ENCODE measurements at places on chromosomes 5 and 9. TPM values are rescaled to one million over a fixed set of nuclear protein-coding genes. Genes with fewer than 3 reads are reported as not detected.
A peak's percentile ranks its signal among the peaks of the same experiment; 100 is the strongest.

Gene SLC23A1
- 0.28 TPM for total RNA-seq

DNA sequence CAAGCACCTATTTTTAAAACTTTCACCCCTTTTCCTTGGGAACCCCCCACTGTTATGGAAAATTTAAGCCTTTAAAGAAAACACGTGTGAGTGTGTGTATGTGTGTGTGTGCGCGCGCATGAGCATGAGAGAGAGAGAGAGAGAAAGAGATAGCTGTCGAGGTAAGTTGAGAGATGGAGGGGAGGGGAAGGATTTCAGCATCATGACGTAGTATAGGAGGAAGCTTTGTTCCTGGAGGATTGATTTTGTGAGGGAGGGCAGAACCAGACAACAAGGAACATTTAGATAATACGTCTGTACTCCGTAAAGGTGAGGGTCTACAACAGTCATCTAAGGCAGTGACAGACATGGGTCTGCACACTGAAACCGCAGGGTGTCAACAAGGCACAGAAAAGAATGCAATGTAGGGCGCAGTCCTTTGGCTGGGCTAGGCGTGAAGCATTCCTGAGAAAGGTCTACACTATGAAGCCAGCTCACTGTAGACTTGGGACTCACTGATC, 227.7 kb downstream of the SMARCA2 start:
- peak; percentile 43 for ATAC-seq

GRCh38 chr5:53478411-53479044, 1.9 kb upstream of the FST start:
- ATAC-seq: no peak

Gene PCDHB13
- total RNA-seq: 3.4 TPM

DNA sequence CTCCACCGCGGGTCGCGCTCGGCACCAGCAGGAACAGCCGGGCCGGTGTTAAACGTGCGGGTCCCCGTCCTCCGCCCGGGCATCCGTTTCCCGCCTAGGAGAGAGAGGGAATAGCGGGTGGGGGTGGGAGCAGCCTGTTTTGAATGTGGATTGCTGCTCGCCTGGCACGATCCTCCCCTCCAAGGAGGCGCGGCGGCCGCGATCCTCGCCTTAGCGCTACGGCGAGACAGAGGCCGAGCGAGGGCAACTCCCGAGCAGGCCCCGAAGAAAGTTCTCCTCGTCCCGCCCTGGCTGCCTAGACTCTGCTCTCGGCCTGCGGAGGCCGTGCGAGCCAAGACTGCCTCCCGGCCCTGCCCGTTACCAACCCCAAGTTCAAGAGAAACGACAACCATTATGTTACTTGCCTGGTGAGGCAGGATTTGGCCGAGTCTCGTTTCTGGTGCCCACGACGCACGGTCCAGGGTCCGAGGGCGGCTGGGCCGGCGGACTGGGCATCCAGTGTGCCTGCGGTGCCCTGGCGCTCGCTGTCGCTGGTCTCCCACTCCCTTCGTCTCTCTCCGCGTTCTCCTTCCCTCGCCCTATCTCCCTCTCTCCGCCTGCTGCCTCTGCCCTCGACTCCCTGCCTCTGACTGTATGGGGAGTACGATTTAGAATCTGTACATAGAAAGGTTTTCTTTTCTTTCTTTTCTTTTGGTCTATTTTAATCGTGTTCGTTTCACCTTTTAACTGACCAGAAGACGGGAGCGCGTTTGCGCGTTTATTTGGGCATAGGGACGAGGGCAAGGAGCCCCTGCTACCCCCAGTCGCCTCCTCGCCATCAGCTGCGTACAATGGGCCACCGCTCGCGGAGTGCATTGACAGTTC, 724 bp downstream of the NR2F1-AS1 start:
- ATAC-seq: peak; percentile 29

Gene TRIP13
- 12.5 TPM for total RNA-seq

DNA sequence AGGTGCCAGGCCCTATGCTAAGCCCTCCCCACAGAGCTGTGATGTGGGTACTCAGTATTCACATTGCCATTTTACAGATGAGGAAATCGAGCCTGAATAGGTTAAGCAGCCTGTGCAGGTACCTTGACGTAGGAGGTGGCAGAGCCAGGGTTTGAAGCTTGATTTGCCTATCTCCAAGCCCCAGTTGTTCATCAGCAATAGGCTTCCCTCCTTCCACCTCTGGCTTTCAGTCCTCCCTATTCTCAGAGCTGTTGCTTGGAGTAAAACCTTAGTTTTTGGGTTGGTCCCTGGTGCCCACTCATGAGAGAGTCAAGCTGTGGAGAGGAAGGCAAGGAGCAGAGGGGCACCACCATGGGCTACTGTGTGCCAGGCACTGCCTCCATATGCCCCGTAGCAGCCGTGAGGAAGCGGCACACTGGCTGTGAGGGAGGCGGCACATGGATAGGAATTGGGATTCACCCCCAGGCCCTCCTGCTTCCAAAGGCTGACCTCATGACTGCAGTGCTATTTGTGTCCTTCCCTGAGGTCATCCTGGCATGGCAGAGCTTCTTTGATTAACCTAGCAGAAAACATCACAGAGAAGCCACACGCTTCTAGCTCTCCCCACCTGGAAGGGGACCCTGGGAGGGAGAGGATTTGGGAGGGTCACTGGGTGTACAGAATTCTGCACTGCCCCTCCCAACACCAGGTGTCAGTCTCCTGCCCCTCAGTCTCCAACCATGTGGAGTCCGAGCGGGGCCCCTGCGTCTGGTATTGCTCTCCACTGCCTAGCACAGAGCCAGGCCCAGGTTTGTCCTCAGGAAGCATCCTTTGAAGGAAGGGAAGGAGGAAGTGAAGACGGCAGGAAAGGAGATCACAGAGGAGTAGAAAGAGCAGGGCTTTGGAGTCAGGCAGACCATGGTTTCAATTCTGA, 109.8 kb downstream of the RGS3 start:
- ATAC-seq: no peak

- no peak for ATAC-seq
These were observed 5.1 kb upstream of the RALGDS start for GRCh38 chr9:133125941-133126696.

- ATAC-seq: peak; percentile 47
These were observed 96.5 kb upstream of the LMX1B start for GRCh38 chr9:126516936-126517832.

DNA sequence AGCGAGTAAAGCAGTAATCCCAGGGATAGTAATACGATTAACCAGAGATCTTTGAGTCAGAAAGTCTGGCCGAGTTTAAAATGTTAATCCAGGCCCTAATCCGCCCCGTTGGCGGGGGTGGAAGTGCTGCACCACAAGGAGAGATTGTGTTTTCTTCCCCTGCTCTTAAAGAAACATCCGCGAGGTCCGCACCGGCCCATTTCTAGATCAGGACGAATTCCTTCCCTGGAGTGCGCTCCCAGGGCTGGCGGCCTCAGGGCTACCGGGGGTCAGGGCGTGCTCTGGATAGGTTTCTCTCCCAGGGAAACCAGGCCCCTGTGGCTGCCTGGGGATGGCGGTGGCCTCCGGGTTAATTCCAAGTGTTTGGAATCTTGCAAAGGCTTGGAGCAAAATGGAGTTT, 9.3 kb upstream of the NEUROG1 start:
- no peak for ATAC-seq

GRCh38 chr9:35598866-35599590, 6.0 kb upstream of the TESK1 start:
- ATAC-seq: peak; percentile 43

Gene SLC34A3
- total RNA-seq: 0.68 TPM

Gene TMOD1
- 0.60 TPM for total RNA-seq

DNA sequence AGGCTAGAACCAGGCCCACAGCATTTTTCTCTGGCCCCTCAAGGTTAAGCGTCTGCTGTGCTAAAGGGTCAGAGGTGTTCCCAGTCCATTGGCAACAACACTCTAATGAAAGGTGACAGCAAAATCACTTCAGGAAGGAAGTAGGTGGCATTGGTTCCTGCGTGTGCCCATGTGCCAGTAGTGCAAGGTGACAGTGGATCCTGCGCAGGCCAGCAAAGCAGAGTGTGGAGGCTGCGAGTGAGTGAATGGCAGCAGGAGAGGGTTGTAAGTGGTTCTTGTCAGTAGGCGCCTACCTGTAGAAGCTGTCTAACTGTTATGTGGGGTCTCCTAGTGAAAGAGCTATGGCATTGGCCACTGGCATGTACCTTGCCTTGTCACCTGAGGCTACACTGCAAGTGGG, 898.2 kb upstream of the TYRP1 start:
- ATAC-seq: no peak

- no peak for ATAC-seq
These were observed 329.2 kb downstream of the ZNF608 start for GRCh38 chr5:124417196-124417595.

Measured in esophagus mucosa (tissue), 1 donor.